ENCODE measurements at places on chromosomes 5 and 9. TPM values are rescaled to one million over a fixed set of nuclear protein-coding genes. Genes with fewer than 3 reads are reported as not detected.

DNA sequence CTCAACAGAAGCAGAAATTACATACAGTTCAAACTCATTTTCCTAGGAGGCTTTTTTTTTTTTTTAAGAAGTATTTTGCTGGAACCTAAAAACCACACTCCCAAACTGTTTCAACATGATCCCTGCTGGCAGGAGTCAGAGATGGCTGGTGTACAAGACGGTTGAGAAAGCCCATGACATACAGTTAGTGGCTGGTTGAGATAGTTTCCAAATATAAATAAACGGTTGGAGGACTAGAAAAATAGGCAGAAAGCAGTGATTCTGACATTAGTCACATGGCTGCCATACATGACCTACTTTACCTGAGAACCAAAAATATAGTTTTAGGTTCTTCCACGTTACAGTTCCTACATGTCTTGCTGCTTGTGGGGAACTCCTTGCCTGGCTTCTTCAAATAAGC, 31.7 kb upstream of the BASP1 start:
- DNase-seq = no peak

GRCh38 chr5:113223831-113224604, 210.8 kb downstream of the TSSK1B start:
- DNase-seq = no peak

- DNase-seq = no peak
These were observed 24.7 kb downstream of the ZFR start for GRCh38 chr5:32419791-32420190.

DNA sequence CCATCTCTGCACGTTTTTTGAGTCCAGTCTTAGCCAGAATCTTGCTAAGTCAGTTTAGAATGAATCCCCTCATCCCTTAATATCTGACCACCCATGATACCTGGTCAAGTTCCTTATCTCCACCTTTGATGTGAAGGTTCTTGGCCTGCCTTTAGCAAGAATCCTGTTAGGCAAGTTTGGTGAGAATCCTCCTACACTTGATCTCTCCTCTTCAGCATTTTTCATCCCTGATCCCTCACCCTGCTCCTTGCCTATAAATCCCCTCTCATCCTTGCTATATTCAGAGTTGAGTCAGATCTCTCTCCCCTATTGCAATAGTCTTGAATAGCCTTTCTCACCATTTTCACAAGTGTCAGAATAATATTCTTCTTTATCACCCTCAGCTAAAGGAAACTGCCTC, 31.0 kb downstream of the SMIM23 start:
- DNase-seq = no peak

- DNase-seq = no peak
These were observed 288.2 kb downstream of the MED10 start for GRCh38 chr5:6090079-6090654.

- DNase-seq = peak; percentile 13
These were observed 70.3 kb downstream of the FYB1 start for GRCh38 chr5:39148983-39149534.

GRCh38 chr5:65924366-65925043, 1.9 kb upstream of the ERBIN start:
- DNase-seq = no peak

- no peak for DNase-seq
These were observed 569 bp downstream of the GALT start for GRCh38 chr9:34647084-34647403.

DBH gene
- 0.66 TPM for polyA plus RNA-seq

SLCO6A1 gene
- 0.13 TPM for polyA plus RNA-seq

DOCK2 gene
- polyA plus RNA-seq = 6.2 TPM

PCDHGA4 gene
- 0.79 TPM for polyA plus RNA-seq

GARIN3 gene
- polyA plus RNA-seq = not detected

Measured in large intestine (tissue), 12 donors.